ENCODE measurements at places on chromosomes 1 and 21.

DNA sequence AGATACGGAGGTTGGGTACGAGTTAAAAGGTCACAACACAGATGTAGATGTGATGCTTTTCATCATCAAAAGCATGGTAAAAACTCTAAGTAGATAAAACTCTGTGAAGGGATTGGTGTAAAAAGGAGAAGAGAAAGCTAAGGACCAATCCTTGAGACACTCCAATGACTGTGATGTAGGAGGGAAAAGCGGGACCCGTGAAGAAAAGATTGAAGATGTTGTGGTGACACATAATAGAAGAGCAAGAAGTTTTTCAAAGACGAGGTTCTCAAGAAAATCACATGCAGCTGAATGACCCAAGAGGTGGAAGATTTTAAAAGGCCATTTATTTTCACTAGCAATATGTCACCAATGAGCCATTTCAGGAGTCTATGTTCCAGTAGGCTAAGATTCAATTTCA is 179.5 kb downstream of the MRPL39 start:
- DNase-seq, result no peak

GRCh38 chr21:24423546-24423945 is 1183.7 kb downstream of the MRPL39 start:
- no peak for DNase-seq

DNA sequence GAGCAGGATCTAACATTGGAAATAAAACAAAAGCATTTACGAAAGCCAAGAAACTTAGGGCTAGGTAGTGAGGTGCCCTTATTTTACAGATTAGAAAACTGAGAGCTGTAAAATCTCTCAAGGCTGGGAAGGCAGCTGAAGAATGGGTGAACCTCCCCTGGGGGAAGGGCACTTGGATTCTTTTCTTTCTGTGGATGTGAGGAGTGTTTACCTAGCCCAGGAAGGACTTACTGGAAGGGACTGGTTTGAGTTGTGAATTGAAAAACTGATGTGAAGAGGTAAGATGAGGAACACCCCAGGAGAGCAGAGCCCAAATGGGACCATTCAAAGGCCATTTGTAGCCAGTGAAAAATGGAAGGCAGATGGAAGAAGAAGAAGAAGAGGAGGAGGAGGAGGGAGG is 74.7 kb upstream of the NGF start:
- DNase-seq, result no peak

- DNase-seq, result peak; percentile 64
Measured at GRCh38 chr1:41754540-41754939, 164.2 kb downstream of the HIVEP3 start.

DNA sequence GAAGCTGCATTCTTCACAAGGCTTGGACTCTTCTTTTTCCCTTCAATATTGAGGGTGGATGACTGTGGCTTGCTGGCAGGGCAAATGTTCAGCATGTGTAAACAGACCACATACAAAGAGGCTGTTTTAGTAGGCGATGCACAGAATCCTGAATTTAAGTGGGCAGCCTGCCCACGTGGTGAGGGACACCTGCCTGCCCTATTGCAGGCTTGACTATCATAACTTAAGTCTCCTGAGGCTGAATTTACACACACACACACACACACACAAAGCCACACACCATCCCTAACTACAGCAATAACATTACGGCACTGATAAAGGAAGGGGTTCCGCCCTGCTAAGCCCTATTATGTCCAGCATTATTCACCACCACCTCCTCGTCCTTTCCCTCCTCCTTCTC is 15.9 kb downstream of the SYT2 start:
- DNase-seq, result no peak

GRCh38 chr1:26767714-26768113 is 20.0 kb upstream of the PIGV start:
- no peak for DNase-seq

GRCh38 chr1:220528679-220529501 is 954 bp downstream of the MARK1 start:
- no peak for DNase-seq

GRCh38 chr1:28067523-28068090 is 20.8 kb downstream of the EYA3 start:
- no peak for DNase-seq

DNA sequence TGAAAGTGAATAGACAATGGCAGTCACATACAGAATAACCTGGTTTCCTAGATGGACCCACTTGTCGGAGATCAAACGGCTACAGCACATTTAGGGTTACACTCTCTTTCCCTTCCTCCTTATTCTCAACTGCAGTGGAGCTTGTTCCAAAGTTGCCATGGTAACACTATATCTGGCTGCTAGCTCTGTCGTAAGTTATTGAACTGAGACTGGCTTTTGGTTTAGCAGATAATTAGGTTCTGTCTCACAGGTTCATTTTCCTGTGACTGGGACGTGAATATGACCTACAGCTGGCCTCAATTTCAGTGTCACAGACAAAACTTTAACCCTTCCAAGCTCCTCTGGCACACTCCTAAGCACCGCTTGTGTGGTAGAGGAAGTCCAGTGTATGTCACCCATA is 875.8 kb downstream of the USP25 start:
- no peak for DNase-seq

DNA sequence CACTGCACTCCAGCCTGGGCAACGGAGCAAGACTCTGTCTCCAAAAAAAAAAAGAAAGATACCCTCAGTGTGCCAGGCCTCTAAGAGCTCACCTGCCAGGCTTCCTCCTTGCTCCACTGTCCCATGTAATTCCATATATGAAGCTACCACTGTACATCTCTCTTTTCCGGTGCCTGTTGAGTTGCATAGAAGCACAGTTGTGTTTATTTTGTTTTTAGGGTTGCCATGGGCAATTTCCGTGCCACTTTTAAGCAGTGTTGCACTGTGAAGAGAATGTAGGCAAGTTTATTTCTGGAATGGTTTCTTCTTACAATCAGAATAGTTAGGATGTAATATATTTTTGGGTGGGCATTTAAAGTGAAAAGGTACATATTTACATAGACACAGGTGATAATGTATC is 23.3 kb downstream of the MR1 start:
- no peak for DNase-seq

- DNase-seq, result no peak
Measured at GRCh38 chr1:60922304-60922703, 160.1 kb upstream of the NFIA start.

DNA sequence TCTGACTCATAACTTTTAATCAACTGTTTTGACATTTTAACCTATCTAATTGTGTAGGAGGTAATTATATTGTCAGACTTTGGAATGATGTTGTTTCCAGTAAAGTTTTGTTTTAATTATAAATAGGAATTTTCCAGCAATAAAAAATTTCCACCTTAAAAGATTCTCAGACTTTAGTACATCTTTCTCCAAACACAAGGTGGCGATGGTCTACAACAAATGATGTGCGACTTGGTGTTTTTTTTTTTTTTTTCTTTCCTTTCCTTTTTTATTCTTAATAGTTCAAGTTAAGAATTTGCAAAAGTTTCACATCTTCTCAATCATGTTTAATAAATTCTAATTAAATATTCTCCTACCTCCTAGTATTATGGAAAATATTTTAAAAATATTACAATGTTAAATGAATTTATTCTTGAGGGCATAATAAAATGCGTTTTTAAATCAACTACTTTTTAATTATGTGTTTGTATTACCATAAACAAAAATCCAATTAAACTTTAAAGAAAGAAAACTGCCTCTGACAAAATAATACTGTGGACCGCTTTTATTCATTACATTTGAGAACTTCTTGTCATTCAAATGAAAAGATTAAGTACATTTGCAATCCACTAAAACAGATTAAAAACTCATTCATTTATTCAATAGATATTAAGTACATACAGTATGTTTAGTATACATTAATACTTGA is 4.4 kb upstream of the ADAMTS1 start:
- DNase-seq, result no peak

GRCh38 chr1:84442256-84442655 is 36.8 kb upstream of the RPF1 start:
- DNase-seq, result no peak

GRCh38 chr1:72997041-72997440 is 714.7 kb upstream of the NEGR1 start:
- no peak for DNase-seq

DNA sequence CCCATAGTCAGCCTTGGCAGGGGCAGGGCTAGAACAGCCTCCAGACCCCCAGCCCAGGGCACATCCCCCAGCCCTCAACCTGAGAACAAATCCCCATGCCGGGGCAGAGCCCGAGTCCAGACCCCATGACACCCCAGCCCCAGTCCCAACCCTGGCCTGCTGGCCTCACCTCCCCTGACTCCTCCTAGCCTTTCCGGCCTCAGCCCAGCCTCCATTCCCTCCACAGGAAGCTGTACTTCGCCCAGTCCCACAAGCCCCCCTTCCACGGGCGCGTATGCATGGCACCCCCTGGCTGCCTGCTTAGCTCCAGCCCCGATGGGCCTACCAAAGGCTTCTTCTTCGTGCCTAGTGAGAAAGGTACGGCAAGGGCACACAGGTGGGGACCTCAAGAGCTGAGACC is 50.4 kb downstream of the DISP3 start:
- no peak for DNase-seq

- no peak for DNase-seq
Measured at GRCh38 chr21:35398346-35398982, 349.4 kb upstream of the RUNX1 start.

DNA sequence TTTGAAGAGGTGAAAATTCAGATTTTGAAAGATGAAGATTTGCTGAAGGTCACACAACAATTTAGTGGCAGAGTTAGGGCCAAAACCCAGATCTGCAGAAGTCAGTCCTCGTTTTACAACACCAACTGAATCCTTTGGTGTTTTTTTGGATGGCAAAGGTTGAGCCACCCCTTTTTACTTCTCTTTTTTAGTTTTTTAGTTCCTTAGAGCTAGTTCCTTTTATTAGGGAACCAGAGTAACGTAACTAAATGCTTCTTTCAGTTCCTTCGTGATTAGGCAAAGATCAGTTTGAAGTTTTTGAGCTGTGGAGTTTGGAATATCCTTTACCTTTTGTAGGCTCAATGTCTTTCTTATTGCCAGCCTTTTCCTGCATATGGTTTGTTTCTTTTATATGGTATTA is 67.9 kb upstream of the ARID1A start:
- no peak for DNase-seq

DNA sequence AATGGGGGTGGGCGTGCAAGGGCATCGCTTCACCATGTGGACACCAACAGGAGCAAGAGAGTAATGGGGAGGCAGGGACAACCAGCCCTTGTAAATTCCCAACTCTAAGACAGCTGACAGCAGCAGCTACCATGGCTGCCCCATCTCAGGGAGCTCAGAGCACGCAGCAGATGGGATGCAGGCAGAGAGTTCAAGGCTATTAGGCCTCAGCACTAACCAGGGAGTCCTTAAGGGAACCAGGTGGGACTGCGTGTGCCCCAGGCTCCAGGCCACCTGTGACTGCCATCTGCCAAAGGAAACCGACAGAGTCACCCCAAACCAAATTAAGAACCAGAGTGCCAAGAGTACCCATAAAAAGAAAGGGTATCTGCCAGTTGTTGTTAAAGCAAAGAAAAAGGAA is 33.7 kb upstream of the PRDM2 start:
- DNase-seq, result no peak

DNA sequence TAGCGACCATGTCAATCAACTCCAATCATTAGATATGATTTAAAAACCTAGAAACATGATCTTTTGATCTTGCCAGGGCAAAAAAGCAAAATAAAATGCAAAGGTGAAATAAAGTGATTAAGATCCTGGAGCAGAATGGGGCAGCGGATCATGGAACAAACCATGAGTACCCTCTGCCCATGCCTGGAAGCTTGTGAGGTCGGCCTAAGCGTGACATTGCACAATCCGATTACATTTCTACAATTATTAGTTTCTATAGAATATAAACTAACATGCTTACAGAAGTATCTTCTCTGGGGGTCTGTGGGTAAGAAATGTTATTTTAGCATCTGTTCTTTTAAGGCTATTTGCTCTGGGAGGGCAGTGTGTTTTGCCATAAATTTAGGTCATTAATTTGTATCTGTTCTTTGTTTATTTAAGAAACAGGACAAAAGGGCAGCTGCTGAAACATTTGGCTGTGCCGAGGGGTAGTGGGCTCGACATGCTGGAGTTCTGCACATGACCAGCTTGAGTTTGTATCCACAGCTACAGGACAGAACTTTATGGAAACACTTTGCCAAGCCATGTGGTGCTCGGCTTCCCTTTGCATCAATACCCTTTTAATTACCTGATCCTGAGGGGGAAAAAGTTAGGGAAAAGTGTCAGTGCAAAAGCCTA is 55.9 kb downstream of the ZBTB18 start:
- DNase-seq, result no peak

- no peak for DNase-seq
Measured at GRCh38 chr1:245085508-245086095, 69.2 kb upstream of the KIF26B start.

DNA sequence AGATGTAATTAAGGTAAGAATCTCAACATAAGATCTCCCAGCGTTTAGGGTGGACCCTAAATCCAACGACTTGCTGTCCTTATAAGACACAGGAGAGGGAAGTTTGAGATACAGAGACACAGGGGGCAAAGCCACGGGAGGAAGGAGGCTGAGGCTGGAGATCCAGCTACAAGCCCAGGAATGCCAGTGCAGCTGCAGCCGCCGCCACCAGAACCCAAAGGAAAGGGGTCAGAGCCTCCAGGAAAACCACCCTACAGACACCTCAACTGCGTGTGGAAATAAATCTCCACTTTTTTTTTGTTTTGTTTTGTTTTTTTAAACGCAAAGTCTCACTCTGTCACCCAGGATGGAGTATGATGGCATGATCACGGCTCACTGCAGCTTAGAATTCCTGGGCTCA is 12.1 kb upstream of the TFF1 start:
- no peak for DNase-seq

- no peak for DNase-seq
Measured at GRCh38 chr1:77990629-77991204, 11.8 kb upstream of the FUBP1 start.

DNA sequence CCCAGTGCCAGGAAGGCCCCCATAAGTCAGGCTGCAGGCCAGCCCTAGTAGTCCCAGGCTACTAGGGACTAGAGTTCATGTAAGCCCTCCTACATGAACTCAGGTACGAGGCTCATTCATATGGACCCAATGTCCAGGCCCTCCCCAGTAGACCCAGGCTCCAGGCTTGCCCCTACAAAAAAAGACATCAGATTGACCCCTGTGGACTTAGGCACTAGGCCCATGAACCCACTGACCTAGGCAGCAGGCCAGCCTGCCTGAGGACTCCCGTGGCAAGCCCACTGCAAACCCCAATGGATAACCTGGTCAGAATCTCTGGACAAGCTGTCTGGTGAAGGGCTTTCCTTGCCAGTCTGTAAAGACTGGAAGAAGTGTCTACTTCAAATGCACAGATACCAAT is 51.2 kb downstream of the TNNI3K start:
- DNase-seq, result no peak

DNA sequence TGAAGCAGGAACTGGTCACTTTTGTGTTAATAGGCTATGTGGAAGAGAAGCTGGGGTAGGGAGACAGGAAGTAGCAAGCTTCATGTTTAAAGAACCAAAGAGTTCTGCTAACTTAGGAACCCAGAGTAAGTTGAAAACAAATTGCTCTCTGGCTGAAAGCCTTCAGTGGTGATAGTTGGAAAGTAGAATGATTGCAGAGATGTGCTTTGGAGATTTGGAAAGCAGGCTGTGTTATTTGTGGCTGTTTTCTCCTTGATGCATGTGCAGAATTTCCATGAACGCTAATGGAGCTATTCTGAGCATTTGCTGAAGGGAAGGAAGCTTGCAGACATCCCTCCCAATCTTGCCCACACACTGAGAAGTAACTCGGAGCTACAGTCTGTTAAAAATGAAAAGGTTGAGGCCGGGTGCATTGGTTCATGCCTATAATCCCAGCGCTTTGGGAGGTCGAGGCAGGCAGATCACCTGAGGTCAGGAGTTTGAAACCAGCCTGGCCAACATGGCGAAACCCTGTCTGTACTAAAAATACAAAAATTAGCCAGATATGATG is 45.7 kb downstream of the TCEANC2 start:
- DNase-seq, result no peak
